Stimulated activated CD8-positive, alpha-beta memory T cell treated with anti-CD3 and anti-CD28 coated beads, Interleukin-2, amount 100 ng/mL, for 1 hour (primary cell): ENCODE measurements at places on chromosomes 5 and 9.

GRCh38 chr9:38699337-38699736 is 20.6 kb downstream of the FAM240B start:
- DNase-seq = no peak

- DNase-seq = no peak
Measured at GRCh38 chr5:142749321-142749720, 20.9 kb upstream of the ARHGAP26 start.

- no peak for DNase-seq
Measured at GRCh38 chr5:30387974-30388632, 805.4 kb upstream of the CDH6 start.

DNA sequence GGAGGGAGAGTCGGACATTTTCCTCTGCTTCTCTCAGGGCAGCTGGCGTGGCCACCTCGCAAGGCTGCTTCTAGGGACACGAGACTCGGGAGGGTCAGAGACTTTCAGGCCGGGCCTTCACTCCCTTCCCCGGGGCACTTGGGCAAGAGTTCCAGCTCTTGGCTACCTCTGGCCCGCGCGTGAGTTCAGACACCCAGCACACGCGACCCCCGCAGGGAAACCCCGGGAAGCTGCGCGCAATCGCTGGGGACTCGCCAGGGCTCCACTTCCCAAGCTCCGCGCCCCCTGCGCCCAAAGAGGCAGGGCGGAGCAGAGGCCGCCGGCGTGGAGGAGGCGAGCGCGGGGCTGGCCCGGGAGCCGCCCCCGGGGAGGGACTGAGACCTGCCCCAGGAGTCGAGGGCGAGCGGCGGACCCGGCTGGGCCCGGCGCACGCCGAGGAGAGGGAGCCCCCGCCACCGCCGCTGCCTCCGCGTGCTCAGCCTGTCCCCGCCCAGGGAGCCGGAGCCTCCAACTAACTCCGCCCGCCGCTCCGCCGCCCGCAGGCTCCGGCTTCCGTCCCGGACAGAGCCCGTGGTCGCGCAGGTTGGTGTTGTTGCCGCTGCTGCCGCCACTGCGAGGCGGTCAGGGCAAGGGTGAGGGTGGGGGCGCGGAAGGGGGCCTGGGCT is at the start of gene PAM:
PAM (plus strand) TSS at position 539 of the 665 bp plus-strand sequence. CDS start 110,891 bp downstream, outside the sequence.
- DNase-seq = peak; percentile 36

DNA sequence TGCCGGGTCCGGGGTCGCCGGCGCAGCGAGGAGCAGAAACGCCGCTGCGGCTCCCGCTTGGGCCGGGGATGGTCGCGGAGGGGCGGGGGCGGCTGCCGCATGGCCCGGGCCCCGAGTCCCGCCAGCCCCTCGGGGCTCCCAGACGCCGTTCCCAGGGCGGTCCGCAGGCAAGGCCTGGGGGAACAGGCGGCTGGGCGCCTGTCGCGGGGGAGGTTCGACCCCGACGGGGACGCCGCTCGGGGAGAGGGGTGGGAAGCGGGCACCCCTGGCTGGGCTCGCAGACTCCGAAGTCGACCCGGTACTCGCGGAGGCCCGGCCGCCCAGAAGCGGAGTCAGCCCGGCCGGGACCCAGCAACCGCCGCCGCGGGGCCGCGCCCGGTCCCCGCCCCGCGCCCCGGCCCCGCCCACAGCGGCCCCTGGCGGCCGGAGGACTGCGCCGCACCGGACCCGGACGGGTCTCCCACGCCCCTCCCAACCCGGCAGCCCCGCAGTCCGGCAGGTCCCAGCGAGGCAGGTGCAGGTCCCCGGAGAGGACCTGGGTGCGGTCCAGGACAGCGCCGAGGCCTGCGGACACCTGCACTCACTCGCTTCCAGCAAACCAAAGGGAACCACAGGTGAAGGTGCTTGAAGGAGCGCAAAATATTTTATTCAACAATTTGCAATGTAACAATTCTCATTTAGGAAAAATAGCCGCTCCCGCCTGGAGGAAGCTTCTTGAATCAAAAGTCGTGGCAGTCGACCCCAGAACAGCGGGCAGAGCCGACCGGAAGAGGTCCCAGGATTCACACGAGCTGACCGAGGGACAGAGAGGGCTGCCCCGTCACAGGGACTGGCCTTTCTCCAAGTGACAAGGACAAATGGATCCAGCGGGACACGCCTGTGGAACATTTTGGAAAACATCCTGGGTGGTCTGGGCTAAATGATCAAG is at the start of gene INPP5E:
INPP5E (minus strand) TSS at position 365 of the 928 bp plus-strand sequence. CDS start 426 bp downstream, outside the sequence.
- peak; percentile 71 for DNase-seq

DNA sequence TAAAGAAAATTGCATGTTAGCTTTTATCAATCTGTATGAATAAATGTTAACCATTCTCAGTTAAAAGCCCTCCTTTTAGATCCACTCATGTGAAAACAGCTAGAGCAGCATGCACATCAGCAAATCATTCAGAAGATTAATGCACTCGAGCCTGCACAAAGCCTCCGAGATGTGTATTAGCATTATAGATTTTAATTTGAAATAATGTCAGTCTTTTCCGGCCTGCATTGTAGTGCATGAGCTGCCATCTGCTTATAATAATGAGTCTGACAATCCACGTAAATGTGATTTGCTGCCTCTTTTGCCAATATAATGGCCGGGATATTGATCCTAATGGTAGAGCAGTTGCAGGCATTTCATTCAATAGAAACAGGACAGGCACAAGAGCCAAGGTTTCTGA is 585.1 kb downstream of the IRX1 start:
- DNase-seq = no peak

DNA sequence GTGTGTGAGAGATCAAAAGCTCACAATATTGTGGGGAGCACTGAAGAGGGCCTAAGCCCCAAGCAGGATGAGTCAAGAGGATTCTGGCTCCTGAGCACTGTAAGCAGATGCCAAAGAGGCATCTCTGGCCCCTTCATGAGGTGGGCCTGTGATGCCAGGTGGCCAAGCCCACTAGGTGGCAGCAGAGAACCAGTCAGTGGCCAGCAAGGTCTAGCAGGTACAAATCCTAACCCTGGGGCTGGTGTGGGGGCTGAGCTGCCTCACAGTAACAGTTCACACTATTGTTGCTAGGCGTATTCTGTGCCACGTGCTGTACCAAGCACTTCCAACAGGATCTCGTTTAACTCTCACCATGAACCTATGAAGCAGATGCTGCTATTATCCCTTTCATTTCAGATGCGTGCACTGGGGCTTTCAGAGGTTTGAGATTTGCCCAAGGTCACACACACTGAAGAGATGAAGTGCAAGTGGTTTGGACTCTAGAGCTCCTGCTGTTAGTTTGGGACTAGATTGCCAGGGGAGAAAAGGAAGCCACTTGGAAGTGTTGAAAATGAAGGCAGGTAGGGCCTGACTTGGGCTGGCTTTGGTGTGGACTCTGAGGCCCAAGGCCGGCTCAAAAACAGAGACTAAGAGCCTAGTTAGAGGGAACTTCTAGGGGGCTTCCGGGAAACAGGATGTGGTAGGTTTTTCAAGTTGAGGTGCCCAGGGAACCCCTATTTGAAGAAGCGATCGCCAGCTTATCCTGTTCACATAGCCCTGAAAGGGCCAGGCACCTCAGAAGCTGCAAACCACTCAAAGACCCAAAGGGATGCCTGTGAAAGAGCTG is 4.4 kb upstream of the MLANA start:
- DNase-seq = peak; percentile 59

DNA sequence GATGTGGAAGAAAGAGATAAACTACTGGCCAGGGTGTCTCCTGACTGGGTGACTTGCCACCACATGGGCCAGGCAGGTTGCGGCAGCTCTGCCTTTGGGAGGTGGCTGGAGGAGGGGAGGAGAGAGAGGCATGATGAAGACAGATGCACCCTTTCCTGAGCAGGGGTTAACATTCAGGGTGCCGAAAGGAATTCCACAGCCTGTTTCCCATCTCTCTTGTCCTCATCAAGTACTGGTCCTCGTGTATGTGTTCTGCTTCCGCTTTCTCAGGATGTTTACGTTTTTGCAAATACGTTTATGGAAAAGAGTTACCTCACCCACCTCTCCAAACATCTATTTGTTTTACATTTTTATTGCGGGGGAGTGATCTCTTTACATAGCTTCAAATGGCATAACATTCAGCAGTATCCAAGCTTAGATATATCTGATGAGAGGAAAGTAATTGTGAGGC is 73.4 kb downstream of the C9orf85 start:
- no peak for DNase-seq

DNA sequence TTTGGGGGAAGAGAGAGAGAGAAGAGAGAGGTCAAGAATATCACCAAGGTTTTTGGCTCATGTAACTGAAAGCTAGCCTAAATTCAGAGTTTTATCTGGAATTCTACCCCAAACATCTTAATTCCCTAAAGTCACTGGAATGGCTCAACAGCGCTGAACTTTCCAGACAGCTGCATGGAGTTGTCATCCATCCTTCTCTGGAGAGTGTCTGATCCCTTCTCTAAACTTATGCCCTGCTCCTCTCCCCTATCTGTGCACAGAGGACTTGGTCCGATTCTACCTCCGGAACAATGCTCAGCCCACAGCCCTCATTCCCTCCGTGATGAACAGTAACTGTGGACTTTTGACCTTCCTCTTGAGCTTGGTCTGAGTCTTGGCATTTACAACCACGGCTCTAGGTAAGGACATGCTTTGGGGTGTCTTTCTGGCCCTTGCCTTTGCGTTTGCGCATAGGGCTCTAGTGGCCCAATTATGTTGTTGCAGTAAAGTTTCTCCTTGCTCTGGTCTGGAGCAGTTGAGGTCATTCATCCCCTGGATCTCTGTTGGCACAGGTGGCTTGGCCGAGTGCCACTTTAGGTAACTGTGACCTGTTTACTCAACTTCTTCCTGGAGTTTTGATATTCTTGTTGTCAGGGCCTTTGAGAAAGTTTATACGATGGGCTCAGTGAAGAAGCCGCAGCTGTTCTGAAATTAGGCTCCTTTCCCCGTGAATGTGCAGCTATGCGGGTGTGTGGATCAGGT is 18.3 kb upstream of the CD180 start:
- DNase-seq = no peak

GRCh38 chr9:4738866-4739586 is 2.0 kb downstream of the AK3 start:
- DNase-seq = no peak

DNA sequence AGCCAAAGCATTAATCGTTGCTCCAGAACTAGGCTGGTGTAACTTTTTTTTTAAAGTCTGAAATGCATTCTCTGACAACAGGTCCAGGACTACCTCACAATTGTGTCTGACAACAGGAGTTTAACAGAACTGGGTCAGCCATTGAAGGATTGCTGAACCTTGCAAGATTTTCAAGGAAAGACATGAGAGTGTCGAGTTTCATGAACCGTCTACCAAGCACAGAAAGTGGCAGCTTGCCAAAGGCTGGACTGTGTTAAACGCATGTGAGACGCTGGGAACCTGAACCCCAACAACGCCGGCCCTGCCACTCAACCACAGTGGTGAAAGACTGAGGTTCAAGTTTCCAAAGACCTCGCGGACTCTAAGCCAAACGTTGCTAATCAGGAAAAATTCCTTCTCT is 79.1 kb downstream of the LHFPL2 start:
- no peak for DNase-seq

- DNase-seq = peak; percentile 15
Measured at GRCh38 chr9:129665389-129665775, at the start of gene PRRX2. Gene PRRX2, plus strand, starts transcription at chr9:129665647. Its CDS starts 221 bp downstream, at chr9:129665868.

GRCh38 chr9:6696178-6696577 is 50.6 kb upstream of the GLDC start:
- no peak for DNase-seq

DNA sequence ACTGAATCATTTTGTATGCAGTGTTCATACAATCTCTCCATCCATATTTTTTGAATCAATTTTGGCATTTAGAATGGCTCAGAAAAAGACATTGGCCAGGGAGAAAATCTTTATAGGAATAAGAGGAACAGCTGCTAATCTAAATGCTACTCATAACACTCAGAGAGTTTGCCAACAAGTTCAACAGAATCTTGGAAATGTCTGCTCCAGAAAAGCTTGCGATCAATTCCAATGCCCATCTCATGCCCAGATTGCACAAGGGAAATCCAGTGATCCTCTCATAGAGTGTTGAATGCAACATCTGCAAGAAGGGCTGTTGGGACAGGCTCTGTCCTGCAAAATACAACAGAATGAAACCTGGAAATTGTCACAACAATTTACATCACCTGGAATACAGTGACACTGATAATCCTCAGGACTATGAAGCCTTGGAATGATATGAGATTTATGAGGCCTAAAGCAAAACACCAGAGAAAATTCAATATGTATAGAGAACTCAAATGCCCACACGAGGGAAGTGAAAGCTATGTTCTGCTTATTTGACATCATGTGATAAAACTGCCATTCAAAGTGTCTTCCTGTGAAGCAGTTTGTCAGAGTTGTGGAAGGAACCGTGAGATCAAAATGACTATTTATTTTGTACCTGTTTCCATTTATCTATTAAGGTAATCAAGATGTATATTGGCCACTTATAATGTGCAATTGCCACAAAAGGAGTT is 190.1 kb downstream of the PARP8 start:
- no peak for DNase-seq

GRCh38 chr9:83582029-83582428 is 40.9 kb upstream of the IDNK start:
- DNase-seq = no peak

GRCh38 chr9:75002422-75003023 is 25.6 kb downstream of the CARNMT1 start:
- DNase-seq = no peak

DNA sequence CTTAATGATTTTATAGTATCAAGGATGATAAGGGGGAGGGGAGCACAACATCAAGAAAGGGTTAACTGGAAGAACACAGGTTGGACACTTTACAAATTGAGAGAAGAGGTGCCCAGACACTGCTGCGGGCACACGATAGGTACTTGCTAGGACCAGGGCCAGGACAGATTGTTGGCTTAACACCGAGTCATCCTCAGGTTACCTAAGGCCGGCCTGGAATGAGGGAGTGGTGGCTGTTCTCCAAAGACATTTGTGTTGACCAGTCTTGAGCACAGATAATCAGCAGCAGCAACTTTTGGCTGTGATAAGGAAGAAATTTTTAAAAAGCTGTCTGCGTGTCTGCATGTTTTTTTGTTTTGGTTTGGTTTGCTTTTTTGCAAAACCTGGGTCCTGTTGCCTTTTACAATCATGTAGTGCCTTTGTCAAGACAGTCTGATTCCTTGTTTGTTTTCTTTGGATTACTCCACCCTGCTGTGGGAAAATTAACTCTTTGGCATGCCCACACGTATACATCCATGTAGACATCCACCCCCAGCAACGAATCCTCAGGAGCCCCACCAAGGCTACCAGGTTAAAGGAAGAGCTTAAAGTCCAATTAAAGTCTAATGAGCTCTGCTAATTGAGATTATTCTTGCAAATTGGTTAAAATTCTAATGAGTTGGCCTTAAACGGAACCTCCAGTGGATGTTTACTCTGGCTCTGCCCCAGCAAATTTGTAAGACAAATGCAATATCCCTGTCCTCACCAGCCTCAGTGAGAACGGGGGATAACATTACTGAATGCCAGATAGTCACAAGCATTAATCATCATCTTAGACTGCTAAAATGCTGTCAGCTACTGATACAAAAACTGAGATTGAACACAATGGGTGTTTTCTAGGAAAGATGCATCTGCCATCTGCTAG is 382.3 kb downstream of the ACTL7B start:
- no peak for DNase-seq
